Kidney glomerular epithelial cell (primary cell): ENCODE measurements at places on chromosomes 11 and 22.

GRCh38 chr11:118746988-118747585 is 43.9 kb downstream of the DDX6 start:
- DNase-seq: no peak

DNA sequence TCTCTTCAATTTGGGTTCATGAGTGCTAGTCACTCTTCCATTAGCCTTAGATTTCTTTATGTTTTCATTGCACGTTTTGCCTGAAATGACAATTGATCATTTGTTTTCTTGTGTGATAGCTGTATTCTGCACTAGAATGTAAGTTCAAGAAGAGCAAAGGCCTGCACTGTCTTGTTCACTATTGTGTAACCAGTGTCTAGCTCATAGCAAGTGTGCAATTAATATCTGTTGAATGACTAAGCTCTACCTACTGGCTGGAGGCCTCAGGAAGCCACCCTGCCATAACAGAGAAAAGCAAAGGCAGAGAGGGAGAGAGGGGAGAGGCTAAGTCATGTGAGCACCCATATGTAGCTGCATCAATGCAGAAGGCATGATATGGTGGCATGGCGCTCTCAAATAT is 292.8 kb upstream of the SYN3 start:
- DNase-seq: peak; percentile 77

GRCh38 chr11:111819829-111820237 is 51.5 kb downstream of the ALG9 start:
- no peak for DNase-seq

- DNase-seq: no peak
Measured at GRCh38 chr22:23817146-23817545, 21.7 kb downstream of the DERL3 start.

DNA sequence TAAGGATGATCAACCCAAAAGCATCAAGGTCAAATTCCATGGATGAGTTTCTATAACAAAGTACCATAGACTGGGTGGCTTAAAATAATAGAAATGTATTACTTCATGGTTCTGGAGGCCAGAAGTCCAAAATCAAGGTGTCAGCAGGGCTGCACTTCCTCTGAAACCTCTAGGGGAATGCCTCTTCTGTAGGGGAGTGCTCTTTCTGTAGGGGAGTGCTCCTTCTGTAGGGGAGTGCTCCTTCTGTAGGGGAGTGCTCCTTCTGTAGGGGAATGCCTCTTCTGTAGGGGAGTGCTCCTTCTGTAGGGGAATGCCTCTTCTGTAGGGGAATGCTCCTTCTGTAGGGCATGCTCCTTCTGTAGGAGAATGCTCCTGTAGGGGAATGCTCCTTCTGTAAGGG is 65.5 kb downstream of the FBLN1 start:
- no peak for DNase-seq

GRCh38 chr22:24578355-24579257 is 14.3 kb downstream of the LRRC75B start:
- no peak for DNase-seq

DNA sequence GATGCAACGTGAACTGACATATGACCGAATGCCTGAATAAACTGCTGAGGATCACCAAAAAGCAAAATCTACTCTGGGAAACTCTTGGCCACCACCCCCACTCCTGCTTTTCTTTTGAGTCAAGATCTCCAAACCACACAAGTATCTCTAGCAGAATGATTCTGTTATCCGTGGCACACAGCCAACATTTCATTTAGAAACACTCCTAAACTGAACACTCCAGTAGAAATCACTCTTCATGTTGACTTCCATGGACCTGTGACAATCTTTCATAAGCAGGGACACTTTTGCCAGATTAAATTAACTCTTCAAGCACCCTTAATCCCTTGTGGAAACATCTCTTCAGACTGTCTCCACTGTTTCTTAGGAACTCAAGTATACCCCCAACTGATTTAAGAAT is 44.4 kb downstream of the VSIG10L2 start:
- peak; percentile 68 for DNase-seq

- DNase-seq: no peak
Measured at GRCh38 chr11:87430821-87431220, 393.1 kb downstream of the TMEM135 start.
